Mesenteric fat pad (tissue), 1 donor: ENCODE measurements at places on chromosomes 7 and 10.

- DNase-seq, result no peak
These were observed 24.0 kb upstream of the PCGF5 start for GRCh38 chr10:91196268-91197048.

GRCh38 chr7:5381071-5381772 is 42.4 kb downstream of the TNRC18 start:
- no peak for DNase-seq

- no peak for DNase-seq
These were observed 87.2 kb downstream of the GSDME start for GRCh38 chr7:24669971-24670591.

- no peak for DNase-seq
These were observed 136.8 kb downstream of the GALNT11 start for GRCh38 chr7:152162287-152162686.

DNA sequence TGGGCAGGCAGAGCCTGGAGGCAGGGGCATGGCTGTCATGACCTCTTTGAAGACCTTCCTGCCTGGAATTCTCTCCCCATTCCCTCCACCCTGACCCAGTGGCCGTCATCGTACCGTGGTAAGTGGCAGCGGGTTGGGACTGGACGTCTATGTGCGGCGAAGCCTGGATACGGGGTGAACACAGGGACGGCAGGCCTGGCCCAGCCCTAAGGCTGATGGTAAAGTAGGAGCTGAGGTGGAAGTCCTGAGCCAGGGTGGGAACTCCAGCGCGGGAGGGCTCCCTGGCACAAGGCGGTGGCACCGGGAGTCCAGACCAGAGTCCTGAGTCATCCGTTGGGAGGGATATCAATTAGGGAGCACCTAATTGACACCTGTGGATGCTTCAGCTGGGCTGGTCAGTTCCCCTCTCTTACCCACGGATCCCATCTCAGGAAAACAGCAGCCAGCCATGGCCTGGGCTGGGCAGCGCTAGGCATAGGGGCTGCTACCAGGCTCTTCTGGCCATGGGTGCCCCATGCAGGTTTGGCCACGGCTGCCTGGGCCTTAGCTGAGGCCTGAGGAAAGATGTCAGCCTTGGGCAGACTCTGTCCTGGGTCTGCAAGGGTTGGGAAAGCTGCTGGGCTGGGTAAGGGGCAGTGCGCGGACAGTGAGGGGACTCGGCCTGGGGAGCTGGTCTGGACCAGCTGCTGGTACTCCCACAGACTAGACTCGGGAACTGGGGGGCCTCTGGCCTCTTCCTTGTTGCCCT is 3.3 kb downstream of the PPIF start:
- peak; percentile 82 for DNase-seq

DNA sequence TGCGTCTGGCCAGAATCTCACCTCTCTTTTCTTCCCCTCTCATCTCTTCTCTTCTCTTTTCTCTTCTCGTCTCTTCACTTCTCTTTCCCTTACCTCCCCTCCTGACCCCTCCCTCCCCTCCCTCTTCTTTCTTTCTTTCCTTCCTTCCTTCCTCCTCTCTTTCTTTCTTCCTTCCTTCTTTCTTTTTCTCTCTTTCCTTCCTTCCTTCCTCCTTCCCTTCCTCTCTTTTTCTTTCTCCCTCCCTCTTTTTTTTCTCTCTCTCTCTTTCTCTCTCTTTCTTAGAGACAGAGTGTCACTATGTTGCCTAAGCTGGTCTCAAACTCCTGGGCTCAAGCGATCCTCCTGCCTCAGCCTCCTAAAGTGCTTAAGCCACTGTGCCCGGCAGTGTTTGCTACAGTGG is 4.6 kb upstream of the GTF2IRD1 start:
- no peak for DNase-seq

DNA sequence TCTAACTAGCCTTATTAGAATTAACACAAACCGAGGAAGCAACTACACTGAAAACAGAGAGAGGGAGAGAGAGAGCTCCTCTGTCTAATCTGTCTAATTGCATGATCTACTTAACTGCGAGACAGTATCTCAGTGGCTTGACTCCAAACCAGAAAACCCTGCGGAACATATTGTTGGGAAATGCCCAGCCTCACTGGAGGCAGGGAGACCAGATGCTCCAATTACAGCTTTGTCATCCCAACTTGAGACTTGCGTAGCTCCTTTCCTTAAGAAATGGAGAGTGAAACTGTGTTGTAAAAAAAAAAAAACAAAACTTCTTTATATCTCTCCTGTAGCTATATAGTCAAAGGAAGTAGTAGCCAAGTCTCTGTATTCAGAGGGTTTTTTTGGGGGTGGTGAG is 52.0 kb upstream of the ZNRF2 start:
- no peak for DNase-seq

DNA sequence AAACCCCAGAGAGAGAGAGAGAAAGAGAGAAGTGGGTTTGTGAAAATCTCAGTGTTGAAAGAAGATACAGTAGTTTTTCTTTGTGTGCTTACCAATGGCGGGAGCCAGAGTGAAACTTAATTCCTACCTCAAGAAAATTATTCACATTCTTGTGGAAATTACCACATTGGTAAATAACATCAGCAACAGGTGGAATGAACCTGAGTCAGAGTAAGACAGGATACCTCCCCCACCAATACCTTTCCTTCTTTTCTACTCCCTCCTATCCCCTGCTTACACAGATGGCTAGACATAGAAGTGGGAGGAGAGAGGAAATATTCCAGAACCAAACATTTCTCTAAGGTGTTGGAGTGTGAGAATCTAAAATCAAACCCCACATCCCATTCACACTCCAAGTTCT is 793.9 kb downstream of the SORCS3 start:
- DNase-seq, result no peak

GRCh38 chr7:96315125-96315512 is 6.8 kb downstream of the SLC25A13 start:
- DNase-seq, result no peak
